ENCODE measurements at places on chromosomes 2 and 18. TPM values are rescaled to one million over a fixed set of nuclear protein-coding genes. Genes with fewer than 3 reads are reported as not detected.

NAT8 gene
- total RNA-seq = not detected

CNDP1 gene
- not detected for total RNA-seq

RESP18 gene
- not detected for total RNA-seq

TEKT4 gene
- not detected for total RNA-seq

ANKRD62 gene
- not detected for total RNA-seq

AP1S3 gene
- 19.2 TPM for total RNA-seq

SCN3A gene
- not detected for total RNA-seq

CNGA3 gene
- total RNA-seq = not detected

GFPT1 gene
- total RNA-seq = 22.6 TPM

GULP1 gene
- total RNA-seq = 11.3 TPM

TMEM178A gene
- total RNA-seq = not detected

QPCT gene
- total RNA-seq = 6.6 TPM

EGR4 gene
- total RNA-seq = not detected

LRRC30 gene
- not detected for total RNA-seq

ONECUT2 gene
- 0.14 TPM for total RNA-seq

SERPINB13 gene
- total RNA-seq = 5.9 TPM

NUP35 gene
- 30.9 TPM for total RNA-seq

IL1B gene
- 98.9 TPM for total RNA-seq

TUBA4B gene
- not detected for total RNA-seq

KLHL29 gene
- total RNA-seq = 6.4 TPM

DSEL gene
- total RNA-seq = 5.0 TPM

KCNG2 gene
- not detected for total RNA-seq

WDR12 gene
- 66.3 TPM for total RNA-seq

SLC5A7 gene
- total RNA-seq = not detected

SH3BP4 gene
- total RNA-seq = 45.9 TPM

PLB1 gene
- total RNA-seq = 3.8 TPM

DLGAP1 gene
- total RNA-seq = not detected

STRN gene
- total RNA-seq = 24.3 TPM

SERPINB10 gene
- 2.3 TPM for total RNA-seq

SKA1 gene
- total RNA-seq = 29.4 TPM

AMER3 gene
- total RNA-seq = not detected

MYO5B gene
- total RNA-seq = 8.4 TPM

All from foreskin keratinocyte (primary cell).